ENCODE measurements at places on chromosomes 11 and 22. TPM values are rescaled to one million over a fixed set of nuclear protein-coding genes. Genes with fewer than 3 reads are reported as not detected.

LRRN4CL gene
- total RNA-seq, result 0.91 TPM

MRGPRF gene
- total RNA-seq, result 2.0 TPM

HORMAD2 gene
- total RNA-seq, result 0.27 TPM

OLFML1 gene
- total RNA-seq, result 2.9 TPM

IGSF9B gene
- total RNA-seq, result 47.9 TPM

GPR83 gene
- total RNA-seq, result 3.6 TPM

All from cerebellum (tissue), 4 donors.